Stimulated activated CD4-positive, alpha-beta T cell treated with anti-CD3 and anti-CD28 coated beads, Interleukin-12 subunit alpha, Interleukin-12 subunit beta, amount 100 ng/mL, for 24 hours (primary cell): ENCODE measurements at places on chromosomes 7 and 10.

- no peak for DNase-seq
Measured at GRCh38 chr10:6669269-6669859, 89.3 kb upstream of the PRKCQ start.

- DNase-seq = no peak
Measured at GRCh38 chr10:68023292-68023691, 51.8 kb downstream of the HERC4 start.

- DNase-seq = no peak
Measured at GRCh38 chr10:46231087-46231486, 55.7 kb upstream of the ANTXRL start.

DNA sequence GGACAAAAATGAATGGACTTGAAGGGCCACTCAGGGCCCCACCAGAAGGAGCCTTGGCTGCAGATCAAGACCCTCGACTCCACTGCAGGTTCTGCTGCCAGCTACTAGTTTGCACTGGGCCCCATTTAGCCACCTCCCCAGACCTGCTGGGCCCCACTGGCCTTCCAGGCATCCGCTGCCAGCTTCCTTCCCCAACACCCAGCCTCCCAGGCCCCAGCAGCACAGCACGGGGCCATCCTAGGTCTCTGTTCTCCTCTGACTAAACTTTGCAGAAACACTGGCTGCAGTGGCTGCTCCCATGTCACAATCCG lies 277.4 kb upstream of the KLF14 start:
- no peak for DNase-seq

- DNase-seq = no peak
Measured at GRCh38 chr7:85730012-85730411, 543.2 kb upstream of the SEMA3D start.

GRCh38 chr7:139587535-139587934 lies 64.0 kb downstream of the CLEC2L start:
- DNase-seq = no peak

- DNase-seq = no peak
Measured at GRCh38 chr10:28219251-28219650, 83.6 kb downstream of the MPP7 start.

DNA sequence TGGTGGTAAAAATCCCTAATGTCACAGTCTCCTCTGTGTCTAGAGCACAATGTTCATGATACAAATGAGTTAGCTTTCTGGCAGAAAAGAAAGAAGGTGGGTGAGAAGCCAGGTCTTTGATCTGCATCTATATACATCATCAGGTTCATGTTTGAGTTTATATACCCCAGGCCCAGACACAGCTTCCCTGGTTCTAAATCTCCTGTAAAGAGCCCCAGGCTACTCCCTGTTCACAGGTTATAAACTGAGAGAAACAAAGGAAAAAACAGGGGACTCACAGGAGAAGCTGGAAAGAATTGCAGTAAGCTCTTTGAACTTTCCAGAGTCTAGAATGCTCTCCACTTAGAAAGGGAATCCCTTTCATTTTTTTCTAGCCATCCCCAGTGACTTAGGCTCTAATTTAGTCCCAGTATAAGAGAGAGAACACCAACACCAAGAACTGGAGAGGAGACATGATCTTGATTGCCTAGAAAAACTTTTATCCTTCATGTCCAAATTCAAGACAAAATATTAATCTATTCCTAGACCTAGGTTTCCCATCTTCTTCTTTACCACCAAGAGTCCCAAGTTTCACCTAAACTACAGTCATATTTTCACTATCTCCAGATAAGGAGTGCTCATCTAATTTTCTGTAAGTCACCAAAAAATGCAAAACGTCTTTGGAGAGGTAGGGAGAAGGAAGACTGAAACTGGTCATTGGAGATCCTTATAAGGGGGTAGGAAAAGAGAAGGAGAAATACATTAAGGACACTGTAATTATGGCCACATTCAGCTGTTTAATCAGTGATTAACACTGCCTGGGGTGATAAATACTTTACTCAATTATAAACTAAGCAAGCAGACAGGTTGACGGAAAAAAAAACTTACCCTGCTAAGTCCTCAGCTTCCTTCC lies 469 bp downstream of the MSS51 start:
- no peak for DNase-seq

DNA sequence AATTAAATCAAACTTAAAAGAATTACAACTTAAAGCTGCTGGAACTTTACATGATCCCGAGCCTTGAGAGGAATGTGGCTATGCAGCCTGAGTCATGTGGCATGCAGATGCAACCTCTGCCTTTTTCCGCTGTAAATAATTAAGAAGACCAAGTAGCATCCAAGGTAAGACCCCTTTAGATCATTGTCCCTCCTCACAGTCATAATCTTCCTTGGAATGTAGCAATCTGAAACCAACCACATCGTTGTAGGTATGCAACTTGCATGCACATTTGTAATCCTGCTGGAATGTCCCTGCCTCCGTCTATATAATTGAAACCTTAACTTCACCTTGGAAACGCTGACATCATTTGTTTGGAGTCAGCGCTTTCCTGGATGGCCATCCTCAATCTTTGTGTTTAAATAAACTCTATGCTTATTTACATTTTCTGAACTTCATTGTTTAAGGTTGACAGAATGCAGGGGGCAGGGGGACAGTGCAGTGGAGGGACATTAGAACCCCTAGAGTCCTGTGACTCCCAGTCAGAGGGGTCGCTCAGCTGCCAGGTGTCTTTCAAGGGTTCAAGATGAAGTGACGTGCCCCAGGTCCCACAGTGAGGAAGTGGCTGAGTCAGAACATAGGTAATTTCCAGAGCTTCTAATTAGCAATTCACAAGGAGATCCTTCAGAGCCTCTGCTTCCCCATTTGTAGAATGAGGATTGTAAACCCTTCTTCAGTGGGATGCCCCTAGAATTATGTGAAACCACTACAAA lies 110.7 kb downstream of the RALA start:
- no peak for DNase-seq

DNA sequence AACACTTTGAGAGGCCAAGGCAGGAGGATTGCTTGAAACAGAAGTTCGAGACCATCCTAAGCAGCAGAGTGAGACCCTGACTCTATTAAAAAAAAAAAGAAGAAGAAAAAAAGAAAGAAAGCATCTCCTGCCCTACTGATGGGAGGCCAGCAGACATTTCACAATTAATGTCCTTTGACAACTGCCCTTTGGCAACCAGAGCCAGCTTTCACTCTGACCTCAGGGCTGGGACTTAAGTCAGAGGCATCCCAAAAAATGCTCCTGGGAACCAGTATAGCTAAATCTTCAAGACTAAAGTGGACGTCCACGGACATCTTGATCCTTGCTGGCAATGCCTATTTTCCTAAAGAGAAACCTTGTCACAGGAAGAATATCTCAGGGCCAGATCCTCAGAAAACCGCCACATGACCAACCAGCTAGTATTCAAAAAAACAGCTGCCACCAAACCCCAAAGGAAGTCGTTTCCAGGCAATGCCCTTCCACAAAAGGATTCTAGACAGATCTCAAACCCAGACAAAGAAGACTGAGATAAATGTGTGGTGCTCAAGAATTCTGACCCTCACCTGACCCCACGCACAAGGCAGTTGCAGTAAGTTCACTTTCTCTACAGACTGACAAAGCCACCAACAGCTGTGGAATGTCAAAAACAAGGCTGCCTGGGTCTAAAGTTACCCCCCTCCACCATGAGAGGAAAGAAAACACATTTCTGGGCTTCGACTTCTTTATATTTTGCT lies 18.4 kb downstream of the GFRA1 start:
- no peak for DNase-seq

GRCh38 chr10:92727550-92727949 lies 37.8 kb downstream of the HHEX start:
- DNase-seq = no peak

DNA sequence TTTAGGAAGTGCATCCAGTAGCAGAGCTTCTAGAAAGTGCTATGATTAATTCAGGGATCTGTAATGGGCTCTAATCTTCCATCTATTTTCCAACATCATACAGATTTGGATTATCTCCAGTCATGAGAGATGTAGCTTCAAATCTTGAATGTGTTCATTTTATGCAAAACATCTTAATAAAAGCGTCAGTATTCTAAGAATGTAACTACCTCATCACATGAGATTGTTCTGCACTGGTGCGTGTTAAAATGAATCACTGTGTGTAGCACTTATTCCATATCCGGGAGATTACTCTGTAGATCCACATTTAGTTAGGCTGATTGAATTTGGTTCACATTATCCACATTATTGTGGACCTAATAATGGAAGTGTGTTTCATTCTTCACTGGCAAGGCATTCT lies 344.9 kb upstream of the CHRM2 start:
- DNase-seq = no peak

DNA sequence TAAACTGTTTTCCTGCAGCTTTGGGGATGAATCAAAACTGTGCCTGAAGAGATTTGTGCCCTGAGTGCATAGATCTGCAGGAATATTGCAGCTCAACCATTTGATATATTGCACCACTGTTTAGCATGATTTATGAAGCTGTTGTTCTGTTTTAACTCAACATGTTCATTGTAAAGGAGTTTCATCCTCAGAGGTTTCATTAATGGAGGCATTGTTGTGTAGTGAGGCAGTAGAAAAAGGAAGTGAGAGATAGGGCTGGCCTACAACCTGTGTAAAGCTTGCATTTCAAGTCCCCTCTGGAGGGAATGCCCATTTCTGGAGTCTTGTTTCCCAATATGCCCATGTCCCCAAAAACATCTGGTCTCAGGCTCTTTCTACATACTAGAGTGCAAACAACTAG lies 67.5 kb downstream of the DNAJC12 start:
- DNase-seq = no peak

DNA sequence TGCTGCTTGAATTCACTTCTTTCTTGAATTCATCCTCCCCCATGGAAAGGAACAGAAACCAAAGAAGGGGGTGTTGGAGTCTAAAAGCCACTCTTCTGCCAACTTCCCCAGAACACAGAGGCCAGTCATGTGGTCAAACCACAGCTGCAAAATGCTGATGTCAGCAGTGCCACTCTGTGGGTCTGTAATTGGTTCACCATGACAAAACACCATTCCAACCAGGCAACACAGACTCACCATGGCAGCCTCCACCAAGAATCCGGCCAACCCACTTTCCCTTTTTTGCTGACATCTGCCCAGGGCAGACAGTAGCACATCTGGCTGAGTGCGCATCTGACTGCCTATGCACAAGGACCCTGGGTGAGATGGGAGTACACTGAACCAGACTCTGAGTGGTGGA lies 16.8 kb downstream of the OSBPL3 start:
- no peak for DNase-seq

GRCh38 chr7:123972045-123972444 lies 47.0 kb downstream of the SPAM1 start:
- DNase-seq = no peak

DNA sequence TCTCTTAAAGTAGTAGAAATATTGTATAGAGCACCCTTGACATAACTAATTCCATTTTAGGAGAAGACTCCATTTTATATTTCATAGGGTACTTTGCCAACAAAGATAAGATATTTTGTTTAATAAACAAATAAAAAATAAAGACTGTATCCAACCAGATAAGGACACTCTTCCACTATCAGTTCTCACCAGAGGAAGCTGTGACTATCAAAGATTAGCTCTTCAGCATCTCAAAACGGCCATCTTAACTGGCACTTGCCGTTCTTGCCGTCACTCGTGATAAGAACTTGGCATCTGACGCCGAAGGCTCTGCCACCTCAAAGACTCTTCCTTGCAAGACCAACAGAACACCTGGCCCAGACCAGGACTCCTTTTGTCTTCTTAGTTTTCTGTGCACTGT lies 26.3 kb upstream of the AKR1B1 start:
- DNase-seq = no peak

GRCh38 chr7:50667789-50668226 lies 102.6 kb upstream of the DDC start:
- DNase-seq = no peak

DNA sequence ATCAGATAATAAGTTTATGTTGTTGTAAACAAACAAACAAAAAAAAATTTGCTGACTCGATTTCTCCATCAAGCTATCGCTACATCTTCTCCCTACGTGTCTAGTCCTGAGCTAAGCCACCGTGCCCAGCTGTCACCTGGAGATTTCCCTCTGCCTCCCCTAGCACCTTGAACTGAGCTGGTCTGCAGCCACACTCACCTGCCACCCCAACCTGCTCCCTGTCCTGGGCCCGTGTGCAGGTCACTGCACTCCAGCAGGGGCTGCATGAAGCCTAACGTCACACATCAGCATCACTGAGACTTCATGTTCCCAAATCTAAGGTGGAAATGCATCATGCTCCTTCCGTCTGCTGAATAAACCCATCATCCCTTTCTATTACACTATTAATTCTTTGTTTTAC lies 44.4 kb downstream of the TEX36 start:
- DNase-seq = no peak

DNA sequence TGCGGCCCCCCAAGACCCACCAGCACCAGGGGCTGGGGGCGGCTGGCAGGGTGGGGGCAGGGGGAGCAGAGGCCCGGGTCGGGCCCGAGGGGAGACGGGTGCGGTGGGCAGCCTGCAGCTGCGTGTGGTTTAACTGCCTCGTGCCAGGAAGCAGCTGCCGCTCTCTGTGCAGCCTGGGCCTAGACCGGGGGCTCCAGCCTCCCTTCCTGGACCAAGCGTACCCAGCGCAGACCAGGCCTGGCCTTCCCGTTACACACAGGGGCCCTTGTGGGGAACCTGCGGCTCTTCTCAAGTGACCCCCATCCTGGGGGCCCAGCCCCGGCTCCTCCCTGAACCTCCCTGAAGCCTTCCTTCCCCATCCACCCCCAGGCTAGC lies 6.6 kb upstream of the INTS1 start:
- no peak for DNase-seq

DNA sequence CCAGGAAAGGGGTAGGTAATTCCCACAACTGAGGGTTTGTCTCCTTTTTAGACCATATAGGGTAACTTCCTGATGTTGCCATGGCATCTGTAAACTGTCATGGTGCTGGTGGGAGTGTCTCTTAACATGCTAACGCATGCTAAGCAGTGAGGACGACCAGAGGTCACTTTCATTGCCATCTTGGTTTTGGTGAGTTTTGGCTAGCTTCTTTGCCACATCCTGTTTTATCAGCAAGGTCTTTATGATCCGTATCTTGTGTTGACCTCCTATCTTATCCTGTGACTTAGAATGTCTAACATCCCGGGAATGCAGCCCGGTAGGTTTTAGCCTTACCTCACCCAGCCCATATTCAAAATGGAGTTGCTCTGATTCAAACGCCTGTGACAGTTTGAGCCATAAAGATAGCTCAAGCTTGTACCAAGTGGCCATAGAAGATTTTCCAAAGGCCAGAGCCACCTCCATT lies 176.0 kb upstream of the NAMPT start:
- no peak for DNase-seq

- no peak for DNase-seq
Measured at GRCh38 chr10:113274176-113274829, 278.6 kb upstream of the HABP2 start.

DNA sequence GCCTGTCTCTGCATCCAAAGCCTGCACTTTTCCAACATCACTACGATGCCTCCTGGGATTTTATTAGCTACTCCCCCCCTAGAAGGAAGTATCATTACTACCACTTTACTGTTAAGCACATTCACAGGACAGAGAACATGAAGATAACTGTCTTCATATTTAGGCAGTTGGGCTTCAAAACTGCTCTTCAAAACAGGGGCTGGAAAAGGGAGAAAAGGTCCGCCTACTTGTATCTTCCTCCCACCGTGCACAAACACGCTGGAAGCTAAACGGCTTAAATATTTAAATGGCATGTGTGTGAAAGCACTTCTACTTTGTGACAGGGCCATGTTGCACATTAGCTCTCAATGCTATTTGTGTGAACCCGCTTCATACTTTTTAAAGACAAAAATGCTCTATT lies 999 bp downstream of the ITIH5 start:
- no peak for DNase-seq

GRCh38 chr7:157853076-157853788 lies 516.4 kb downstream of the DNAJB6 start:
- DNase-seq = no peak

GRCh38 chr7:117603627-117604026 lies 123.8 kb downstream of the CFTR start:
- no peak for DNase-seq

- DNase-seq = no peak
Measured at GRCh38 chr10:90964781-90965465, 44.0 kb upstream of the ANKRD1 start.
